ENCODE measurements at places on chromosomes 16 and 17. TPM values are rescaled to one million over a fixed set of nuclear protein-coding genes. Genes with fewer than 3 reads are reported as not detected.
A peak's percentile ranks its signal among the peaks of the same experiment; 100 is the strongest.

DNA sequence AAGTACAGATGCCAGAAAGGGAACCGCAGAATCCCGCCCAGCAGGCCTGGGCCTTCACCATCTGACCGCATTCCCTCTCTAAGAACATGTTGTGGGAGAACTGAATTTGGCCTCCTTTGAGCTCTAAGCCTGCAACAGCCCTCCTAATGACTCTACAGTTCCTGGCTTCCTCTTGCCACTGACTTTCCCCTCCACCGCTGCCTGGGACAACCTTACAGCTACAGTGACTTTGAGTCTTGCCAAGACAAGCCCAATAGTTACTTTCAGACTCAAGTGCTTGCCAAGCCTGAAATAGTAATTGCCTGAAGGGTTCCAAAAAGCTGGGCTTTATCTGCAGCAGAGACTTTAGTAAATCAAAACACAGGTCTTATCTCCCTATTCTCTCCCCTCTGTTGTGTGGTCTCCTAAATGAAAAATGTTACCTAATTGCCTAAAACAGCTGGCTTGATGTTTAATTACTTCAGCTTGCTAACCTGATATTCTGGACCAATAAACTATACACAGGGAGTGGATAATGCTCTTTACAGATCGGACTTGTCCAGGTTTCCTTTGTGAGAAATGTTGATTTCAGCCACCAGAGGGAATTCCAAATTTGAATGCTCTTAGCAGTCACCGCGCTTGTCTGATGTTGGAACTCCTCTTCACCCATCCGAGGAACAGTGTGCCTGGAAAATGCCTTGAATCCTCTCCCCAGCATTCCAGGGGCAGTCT is 85.1 kb upstream of the TBX2 start:
- peaks cover 61% of the 10 kb centered on the region for H3K4me1 ChIP-seq
- H3K4me3 ChIP-seq, result no peak overlapping the region
- peaks cover 3% of the 10 kb centered on the region for H3K36me3 ChIP-seq
- no peak for DNase-seq

GRCh38 chr17:14446825-14447224 is 145.9 kb downstream of the HS3ST3B1 start:
- H3K27me3 ChIP-seq, result peaks cover 11% of the 10 kb centered on the region
- no peak overlapping the region for H3K27ac ChIP-seq
- no peak overlapping the region for H3K4me3 ChIP-seq
- DNase-seq, result no peak

DNA sequence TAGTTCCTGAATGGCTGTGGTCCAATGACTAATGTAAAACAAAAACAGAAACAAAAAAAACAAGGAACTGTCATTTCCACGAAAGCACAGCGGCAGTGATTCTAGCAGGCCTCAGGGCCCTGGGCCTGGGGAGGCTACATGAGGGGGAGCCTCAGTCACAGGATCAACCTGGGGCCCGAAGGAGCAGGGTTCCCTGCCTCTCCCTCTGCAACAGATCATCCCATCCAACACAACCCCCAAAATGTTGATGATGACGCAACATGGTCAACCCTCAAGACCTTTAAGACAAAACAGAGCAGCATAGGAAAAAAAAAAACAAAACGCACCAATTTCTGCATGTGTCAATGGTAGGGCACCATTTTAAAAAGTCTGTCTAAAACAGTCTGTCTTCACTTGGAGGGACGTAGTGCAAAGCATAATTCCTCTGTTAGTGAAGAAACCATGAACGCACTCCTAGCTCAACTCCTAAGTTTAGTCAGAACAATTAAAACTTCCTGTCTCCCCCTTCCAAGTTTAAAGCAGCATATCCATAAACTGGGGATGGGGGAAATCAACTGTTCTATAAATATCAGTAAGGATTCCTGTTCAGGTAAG is 32.3 kb downstream of the AXIN2 start:
- peaks cover 55% of the 10 kb centered on the region for H3K4me1 ChIP-seq
- no peak for DNase-seq
- H3K27me3 ChIP-seq, result no peaks in the 10 kb centered on the region
- H3K4me3 ChIP-seq, result no peak overlapping the region
- peaks cover 32% of the 10 kb centered on the region for H3K36me3 ChIP-seq
- H3K27ac ChIP-seq, result peak overlapping the region; percentile 98

Gene ARL5C
- total RNA-seq, result not detected

GRCh38 chr16:12245921-12246720 is 269.6 kb downstream of the SNX29 start:
- DNase-seq, result no peak
- H3K4me1 ChIP-seq, result no peaks in the 10 kb centered on the region
- H3K27me3 ChIP-seq, result no peaks in the 10 kb centered on the region
- H3K4me3 ChIP-seq, result no peak overlapping the region

Gene FOXO3B
- 21.3 TPM for total RNA-seq

Data from mesothelial cell of epicardium (in vitro differentiated cells).